ENCODE measurements at places on chromosomes 6 and 20.
A peak's percentile ranks its signal among the peaks of the same experiment; 100 is the strongest.

- no peak overlapping the region for H3K27ac ChIP-seq
- H3K27me3 ChIP-seq: no peaks in the 10 kb centered on the region
- H3K4me3 ChIP-seq: no peak overlapping the region
Observed at GRCh38 chr6:13229205-13230085, 98.9 kb downstream of the TBC1D7 start.

GRCh38 chr20:47118641-47119040 lies 224.0 kb downstream of the EYA2 start:
- no peak for DNase-seq
- peaks cover under 1% of the 10 kb centered on the region for H3K4me1 ChIP-seq
- no peaks in the 10 kb centered on the region for H3K27me3 ChIP-seq
- H3K36me3 ChIP-seq: no peaks in the 10 kb centered on the region
- no peak overlapping the region for H3K4me3 ChIP-seq

DNA sequence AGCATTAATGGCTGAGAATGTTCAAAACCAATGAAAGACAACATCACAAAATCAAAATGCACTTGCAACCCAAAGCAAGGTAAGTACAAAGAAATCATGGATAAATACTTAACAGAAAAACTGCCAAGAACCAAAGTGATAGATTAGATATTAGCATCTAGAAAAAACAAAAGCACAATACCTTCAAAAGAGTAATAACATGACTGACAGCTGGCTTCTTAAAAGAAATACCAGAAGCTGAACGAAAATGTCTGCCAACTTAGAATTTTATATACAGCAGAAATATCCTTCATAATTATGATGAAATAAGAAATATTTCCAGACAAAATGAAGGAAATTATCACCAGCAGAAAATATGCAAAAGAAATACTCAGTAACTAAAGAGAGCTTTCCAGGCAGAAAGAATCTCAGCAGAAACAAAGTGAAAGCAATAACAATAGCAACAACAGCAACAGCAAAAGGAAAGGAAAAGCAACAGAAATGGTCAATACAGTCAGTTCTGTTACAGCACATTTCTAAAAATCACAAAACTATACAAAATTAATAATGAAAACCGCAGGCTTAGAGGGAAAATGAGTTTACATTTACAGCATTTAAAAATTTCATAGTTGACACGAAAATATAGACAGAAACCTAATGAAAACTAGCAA lies 121.5 kb upstream of the MAN1A1 start:
- no peak for DNase-seq
- H3K4me1 ChIP-seq: peaks cover 8% of the 10 kb centered on the region
- H3K27ac ChIP-seq: no peak overlapping the region
- H3K27me3 ChIP-seq: no peaks in the 10 kb centered on the region
- H3K4me3 ChIP-seq: no peak overlapping the region
- H3K36me3 ChIP-seq: no peaks in the 10 kb centered on the region

GRCh38 chr6:22248513-22249308 lies 48.1 kb downstream of the PRL start:
- H3K27ac ChIP-seq: no peak overlapping the region
- no peak for DNase-seq
- peaks cover 14% of the 10 kb centered on the region for H3K4me1 ChIP-seq
- no peaks in the 10 kb centered on the region for H3K27me3 ChIP-seq
- no peaks in the 10 kb centered on the region for H3K36me3 ChIP-seq

DNA sequence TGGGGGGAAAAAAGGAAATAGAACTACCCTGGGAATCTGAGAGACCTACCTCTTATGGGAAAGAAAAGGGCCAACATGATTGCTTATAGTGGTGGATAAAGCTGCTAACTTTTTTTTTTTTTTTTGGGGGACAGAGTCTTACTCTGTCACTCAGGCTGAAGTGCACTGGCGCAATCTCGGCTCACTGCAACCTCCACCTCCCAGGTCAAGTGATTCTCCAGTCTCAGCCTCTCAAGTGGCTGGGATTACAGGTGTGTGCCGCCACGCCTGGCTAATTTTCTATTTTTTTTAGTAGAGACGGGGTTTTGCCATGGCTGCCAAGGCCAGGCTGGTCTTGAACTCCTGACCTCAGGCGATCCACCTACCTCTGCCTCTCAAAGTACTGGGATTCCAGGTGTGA lies 39.5 kb upstream of the TBC1D22B start:
- H3K4me1 ChIP-seq: peaks cover 13% of the 10 kb centered on the region
- H3K27ac ChIP-seq: no peak overlapping the region
- DNase-seq: no peak
- no peak overlapping the region for H3K4me3 ChIP-seq

DNA sequence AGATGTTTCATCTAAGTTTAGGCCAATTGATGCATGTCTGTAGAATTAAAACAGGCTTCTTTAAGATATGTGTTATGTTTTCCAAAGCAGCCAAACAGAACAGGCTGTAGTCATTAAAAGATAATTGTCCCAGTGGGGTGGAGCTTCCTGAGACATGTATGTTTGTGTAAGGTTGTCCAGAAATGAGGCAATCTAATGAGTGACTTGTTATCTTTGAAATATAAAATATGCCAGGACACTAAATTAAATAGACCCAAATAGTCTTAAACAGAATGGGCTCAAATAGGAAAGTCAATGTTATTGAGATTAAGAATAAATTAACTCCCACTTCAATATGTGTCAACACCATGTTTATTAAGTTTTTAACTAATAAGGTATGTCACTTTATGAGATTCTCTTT lies 204.7 kb upstream of the RNF217 start:
- H3K27ac ChIP-seq: no peak overlapping the region
- no peaks in the 10 kb centered on the region for H3K27me3 ChIP-seq
- H3K36me3 ChIP-seq: no peaks in the 10 kb centered on the region

DNA sequence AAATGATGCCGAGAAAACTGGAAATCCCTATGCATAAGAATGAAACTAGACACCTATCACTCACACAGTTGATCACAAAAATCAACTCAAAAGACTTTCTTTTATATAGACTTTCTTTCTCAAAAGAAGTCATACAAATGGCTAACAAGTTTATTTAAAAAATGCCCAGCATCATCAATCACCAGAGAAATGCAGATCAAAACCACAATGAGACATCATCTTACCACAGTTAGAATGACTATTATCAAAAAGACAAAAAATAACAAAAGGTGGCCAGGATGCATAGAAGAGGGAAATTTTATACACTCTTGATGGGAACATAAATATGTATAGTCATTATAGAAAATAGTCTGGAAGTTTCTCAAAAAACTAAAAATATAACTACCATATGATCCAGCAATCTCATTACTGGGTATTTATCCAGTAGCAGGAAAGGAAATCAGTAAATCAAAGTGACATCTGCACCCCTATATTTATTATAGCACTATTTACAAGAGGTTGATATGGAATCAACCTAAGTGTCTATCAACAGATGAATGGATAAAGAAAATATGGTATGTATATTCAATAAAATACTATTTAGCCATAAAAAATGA lies 3.4 kb upstream of the RNF217 start:
- no peak overlapping the region for H3K4me3 ChIP-seq
- no peak overlapping the region for H3K27ac ChIP-seq
- no peak for DNase-seq
- H3K27me3 ChIP-seq: no peaks in the 10 kb centered on the region

DNA sequence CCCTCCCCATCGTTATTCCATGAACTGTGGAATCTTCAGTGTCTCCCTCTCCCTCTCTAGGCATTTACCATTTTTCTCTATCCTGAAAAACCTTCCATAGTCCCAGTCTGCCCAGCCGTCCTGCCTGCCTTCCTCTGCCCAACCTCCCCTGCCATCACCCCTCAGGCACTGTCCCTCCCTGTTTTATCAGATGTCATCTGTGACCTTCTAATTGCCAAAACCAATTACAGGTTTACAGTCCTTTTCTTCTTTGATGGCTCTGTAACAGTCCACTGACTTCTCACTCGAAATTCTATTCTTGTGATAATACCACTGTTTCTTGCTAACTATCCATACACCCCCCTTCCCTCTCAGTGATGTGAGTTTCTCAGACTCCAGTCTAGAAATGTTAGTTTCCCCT lies 2.3 kb upstream of the SLC23A2 start:
- DNase-seq: no peak
- H3K27me3 ChIP-seq: no peaks in the 10 kb centered on the region
- H3K36me3 ChIP-seq: no peaks in the 10 kb centered on the region
- no peak overlapping the region for H3K4me3 ChIP-seq
- peaks cover 16% of the 10 kb centered on the region for H3K4me1 ChIP-seq

- no peaks in the 10 kb centered on the region for H3K4me1 ChIP-seq
- H3K27ac ChIP-seq: no peak overlapping the region
- no peak for DNase-seq
- H3K4me3 ChIP-seq: no peak overlapping the region
- H3K36me3 ChIP-seq: no peaks in the 10 kb centered on the region
- H3K27me3 ChIP-seq: no peaks in the 10 kb centered on the region
Observed at GRCh38 chr20:53972179-53972578, 98.2 kb downstream of the BCAS1 start.

- no peak overlapping the region for H3K4me3 ChIP-seq
- DNase-seq: peak; percentile 98
- H3K27me3 ChIP-seq: no peaks in the 10 kb centered on the region
- no peak overlapping the region for H3K27ac ChIP-seq
- H3K4me1 ChIP-seq: peaks cover 24% of the 10 kb centered on the region
- no peaks in the 10 kb centered on the region for H3K36me3 ChIP-seq
Observed at GRCh38 chr20:40506537-40506939, 182.5 kb downstream of the MAFB start.

DNA sequence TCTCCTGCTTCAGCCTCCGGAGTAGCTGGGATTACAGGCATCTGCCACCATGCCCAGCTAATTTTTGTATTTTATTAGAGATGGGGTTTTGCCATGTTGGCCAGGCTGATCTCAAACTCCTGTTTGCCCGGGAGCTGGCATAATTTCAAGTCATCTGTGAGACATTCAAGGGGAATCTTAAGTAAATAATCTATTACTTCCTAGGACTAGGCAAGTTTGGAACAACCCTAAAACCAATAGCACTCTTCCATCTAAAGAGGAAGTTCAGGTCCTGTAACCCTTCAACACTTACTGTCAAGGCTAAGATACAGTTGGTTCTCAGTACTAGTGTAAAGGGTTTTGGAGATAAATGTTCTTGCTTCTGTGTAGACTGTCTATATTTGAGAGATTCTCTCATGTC lies 267.8 kb upstream of the IRAK1BP1 start:
- no peaks in the 10 kb centered on the region for H3K27me3 ChIP-seq
- H3K27ac ChIP-seq: no peak overlapping the region
- no peaks in the 10 kb centered on the region for H3K36me3 ChIP-seq
- no peak for DNase-seq
- H3K4me1 ChIP-seq: no peaks in the 10 kb centered on the region
- H3K4me3 ChIP-seq: no peak overlapping the region

- DNase-seq: no peak
- no peak overlapping the region for H3K27ac ChIP-seq
- H3K36me3 ChIP-seq: no peaks in the 10 kb centered on the region
- no peaks in the 10 kb centered on the region for H3K27me3 ChIP-seq
Observed at GRCh38 chr6:5121956-5122355, 36.8 kb downstream of the PPP1R3G start.

- no peak for DNase-seq
- H3K36me3 ChIP-seq: no peaks in the 10 kb centered on the region
- H3K27me3 ChIP-seq: no peaks in the 10 kb centered on the region
- no peak overlapping the region for H3K27ac ChIP-seq
- H3K4me1 ChIP-seq: no peaks in the 10 kb centered on the region
Observed at GRCh38 chr6:32761548-32761947, 1.8 kb downstream of the HLA-DQB2 start.

DNA sequence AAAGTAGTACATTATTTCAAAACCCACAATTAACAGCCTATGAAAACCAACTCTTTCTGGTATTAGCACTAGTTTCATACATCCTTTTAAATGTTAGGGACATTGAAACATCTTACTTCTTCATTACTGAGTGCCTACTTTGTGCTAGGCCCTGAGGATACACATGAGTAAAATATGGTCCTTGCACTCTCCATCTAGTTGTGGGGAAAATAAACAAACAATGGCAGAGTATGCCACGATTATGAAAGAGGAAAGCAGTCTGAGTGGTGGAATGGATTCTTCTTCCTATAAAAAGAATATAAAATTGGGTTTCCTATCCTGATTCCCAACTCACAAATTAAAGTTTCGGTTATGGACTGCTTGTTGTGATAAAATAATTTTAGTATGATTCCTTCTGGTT lies 84.9 kb downstream of the ATXN1 start:
- DNase-seq: no peak
- H3K36me3 ChIP-seq: no peaks in the 10 kb centered on the region
- H3K4me1 ChIP-seq: peaks cover 67% of the 10 kb centered on the region
- H3K27ac ChIP-seq: peak overlapping the region; percentile 21
- no peaks in the 10 kb centered on the region for H3K27me3 ChIP-seq

DNA sequence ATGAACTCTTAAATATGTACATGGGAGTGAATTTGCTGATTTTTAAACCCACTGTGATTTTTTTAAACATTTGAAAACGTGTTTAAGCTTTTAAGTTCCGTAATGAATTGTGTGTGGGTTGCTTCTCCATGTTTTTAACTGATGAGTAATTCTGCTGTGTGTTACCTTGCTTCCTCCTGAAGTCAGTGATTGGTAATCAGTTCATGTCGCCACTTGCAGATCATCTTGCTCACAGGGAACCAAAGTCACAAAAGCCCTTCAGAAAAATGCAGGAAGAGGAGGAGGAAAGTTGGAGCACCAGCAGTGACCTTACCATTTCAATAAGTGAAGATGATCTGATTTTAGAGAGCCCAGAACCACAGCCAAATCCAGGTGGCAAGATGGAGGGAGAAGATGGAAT lies 36.7 kb downstream of the KIZ start:
- H3K27ac ChIP-seq: no peak overlapping the region
- no peak for DNase-seq
- peaks cover 3% of the 10 kb centered on the region for H3K4me1 ChIP-seq
- H3K4me3 ChIP-seq: no peak overlapping the region
- H3K36me3 ChIP-seq: peaks cover 16% of the 10 kb centered on the region

- no peak overlapping the region for H3K27ac ChIP-seq
- no peaks in the 10 kb centered on the region for H3K4me1 ChIP-seq
- DNase-seq: no peak
- no peaks in the 10 kb centered on the region for H3K36me3 ChIP-seq
- no peak overlapping the region for H3K4me3 ChIP-seq
Observed at GRCh38 chr6:154981079-154981870, 13.8 kb upstream of the TIAM2 start.

- DNase-seq: no peak
- peaks cover under 1% of the 10 kb centered on the region for H3K4me1 ChIP-seq
- no peaks in the 10 kb centered on the region for H3K36me3 ChIP-seq
- H3K4me3 ChIP-seq: no peak overlapping the region
Observed at GRCh38 chr6:79862711-79863110, 84.6 kb downstream of the ELOVL4 start.

DNA sequence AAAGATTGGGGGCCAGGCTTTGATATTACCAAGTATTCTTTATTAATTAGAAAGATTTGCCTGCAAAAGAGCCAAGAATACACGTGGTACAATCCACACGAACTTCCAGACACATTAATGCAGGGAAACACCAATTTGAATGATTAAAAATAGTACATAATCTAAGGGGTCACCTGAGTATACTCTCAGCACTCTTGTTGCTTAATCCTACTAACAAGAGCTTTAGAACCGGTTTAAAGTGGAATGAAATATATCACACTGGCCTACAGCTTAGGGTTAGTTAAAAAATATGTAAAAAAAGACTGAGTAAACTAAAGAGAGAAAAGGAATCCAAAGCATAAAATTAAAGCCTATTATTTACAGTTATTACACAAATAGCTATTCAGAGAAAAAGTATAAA lies 49.0 kb downstream of the COL9A1 start:
- DNase-seq: no peak
- no peaks in the 10 kb centered on the region for H3K4me1 ChIP-seq
- H3K4me3 ChIP-seq: no peak overlapping the region
- no peak overlapping the region for H3K27ac ChIP-seq
- no peaks in the 10 kb centered on the region for H3K36me3 ChIP-seq
